ENCODE measurements at places on chromosomes 7 and 10.

- peaks cover 51% of the 10 kb centered on the region for H3K4me1 ChIP-seq
- peak overlapping the region; percentile 92 for H3K27ac ChIP-seq
- DNase-seq, result no peak
Observed at GRCh38 chr7:44103566-44103922, 601 bp upstream of the AEBP1 start.

GRCh38 chr7:101134399-101134980, 7.6 kb downstream of the SERPINE1 start:
- peaks cover 99% of the 10 kb centered on the region for H3K27me3 ChIP-seq
- peak overlapping the region; percentile 98 for H3K4me3 ChIP-seq
- peak; percentile 29 for DNase-seq
- peak overlapping the region; percentile 98 for H3K27ac ChIP-seq
- H3K36me3 ChIP-seq, result peaks cover 81% of the 10 kb centered on the region

DNA sequence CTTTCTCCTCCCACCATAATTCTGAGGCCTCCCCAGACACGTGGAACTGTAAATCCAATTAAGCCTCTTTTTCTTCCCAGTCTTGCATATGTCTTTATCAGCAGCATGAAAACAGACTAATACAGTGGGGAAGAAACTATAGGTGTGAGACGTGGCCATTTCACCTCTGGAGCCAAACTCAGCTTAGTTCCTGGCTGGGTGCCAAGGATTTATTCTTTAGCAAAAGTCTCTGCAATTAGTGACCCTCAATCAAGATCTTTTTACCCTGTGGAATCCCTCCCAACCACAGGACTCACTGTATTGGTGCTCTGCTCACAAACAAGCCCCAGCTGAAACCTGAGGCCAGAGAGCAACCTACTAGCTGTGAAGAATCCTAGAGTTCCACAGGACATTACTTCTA, 28.1 kb upstream of the SFTPD start:
- no peak for DNase-seq
- H3K27ac ChIP-seq, result no peak overlapping the region

GRCh38 chr10:85614981-85615380, 751.6 kb downstream of the GRID1 start:
- H3K36me3 ChIP-seq, result 0 out of 2 replicates have a peak, but pooled peaks cover 4% of the 10 kb centered on the region
- H3K27ac ChIP-seq, result no peak overlapping the region
- H3K4me3 ChIP-seq, result no peak overlapping the region
- DNase-seq, result no peak

GRCh38 chr10:70169649-70170364, 507 bp downstream of the SAR1A start:
- DNase-seq, result no peak
- no peaks in the 10 kb centered on the region for H3K27me3 ChIP-seq
- H3K36me3 ChIP-seq, result peaks cover 34% of the 10 kb centered on the region
- peak overlapping the region; percentile 97 for H3K27ac ChIP-seq
- H3K4me3 ChIP-seq, result peak overlapping the region; percentile 98

GRCh38 chr7:55475855-55476803, 96.2 kb downstream of the VOPP1 start:
- H3K27ac ChIP-seq, result peak overlapping the region; percentile 25
- H3K27me3 ChIP-seq, result peaks cover 2% of the 10 kb centered on the region
- peaks cover 22% of the 10 kb centered on the region for H3K36me3 ChIP-seq
- H3K4me3 ChIP-seq, result peak overlapping the region; percentile 4
- H3K4me1 ChIP-seq, result peaks cover 66% of the 10 kb centered on the region
- no peak for DNase-seq

GRCh38 chr7:99791667-99792369, 7.8 kb upstream of the CYP3A4 start:
- H3K4me1 ChIP-seq, result peaks cover 37% of the 10 kb centered on the region
- DNase-seq, result no peak
- peaks cover 12% of the 10 kb centered on the region for H3K27me3 ChIP-seq
- no peaks in the 10 kb centered on the region for H3K36me3 ChIP-seq

DNA sequence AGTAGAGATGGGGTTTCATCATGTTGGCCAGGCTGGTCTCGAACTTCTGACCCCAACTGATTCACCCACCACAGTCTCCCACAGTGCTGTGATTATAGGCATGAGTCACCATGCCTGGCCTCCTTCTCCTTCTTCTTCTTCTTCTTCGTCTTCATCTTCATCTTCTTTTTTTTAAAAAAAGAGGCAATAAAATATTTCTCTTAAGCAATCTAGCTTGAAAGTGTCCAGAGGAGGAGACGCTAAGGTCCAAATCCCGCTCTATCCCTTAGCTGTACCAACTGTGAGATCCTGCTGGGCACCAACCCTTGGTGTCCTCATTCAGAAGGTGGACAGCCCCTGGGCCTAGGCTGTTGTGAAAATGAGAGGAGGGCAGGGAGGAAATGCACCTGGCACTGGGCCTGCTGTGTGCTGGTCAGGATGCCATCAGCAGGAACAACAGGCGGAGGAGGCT, 13.9 kb upstream of the PSAP start:
- H3K4me3 ChIP-seq, result no peak overlapping the region
- peak; percentile 52 for DNase-seq
- no peak overlapping the region for H3K27ac ChIP-seq
- peaks cover 39% of the 10 kb centered on the region for H3K4me1 ChIP-seq
- peaks cover 3% of the 10 kb centered on the region for H3K27me3 ChIP-seq

- H3K27me3 ChIP-seq, result no peaks in the 10 kb centered on the region
- H3K4me3 ChIP-seq, result no peak overlapping the region
- no peak for DNase-seq
- H3K27ac ChIP-seq, result no peak overlapping the region
- H3K36me3 ChIP-seq, result no peaks in the 10 kb centered on the region
- H3K4me1 ChIP-seq, result no peaks in the 10 kb centered on the region
Observed at GRCh38 chr7:104048055-104048454, 58.6 kb upstream of the RELN start.

- H3K27me3 ChIP-seq, result no peaks in the 10 kb centered on the region
- no peak overlapping the region for H3K4me3 ChIP-seq
- no peak for DNase-seq
- H3K4me1 ChIP-seq, result no peaks in the 10 kb centered on the region
Observed at GRCh38 chr7:139292821-139293220, 48.3 kb upstream of the FMC1 start.

DNA sequence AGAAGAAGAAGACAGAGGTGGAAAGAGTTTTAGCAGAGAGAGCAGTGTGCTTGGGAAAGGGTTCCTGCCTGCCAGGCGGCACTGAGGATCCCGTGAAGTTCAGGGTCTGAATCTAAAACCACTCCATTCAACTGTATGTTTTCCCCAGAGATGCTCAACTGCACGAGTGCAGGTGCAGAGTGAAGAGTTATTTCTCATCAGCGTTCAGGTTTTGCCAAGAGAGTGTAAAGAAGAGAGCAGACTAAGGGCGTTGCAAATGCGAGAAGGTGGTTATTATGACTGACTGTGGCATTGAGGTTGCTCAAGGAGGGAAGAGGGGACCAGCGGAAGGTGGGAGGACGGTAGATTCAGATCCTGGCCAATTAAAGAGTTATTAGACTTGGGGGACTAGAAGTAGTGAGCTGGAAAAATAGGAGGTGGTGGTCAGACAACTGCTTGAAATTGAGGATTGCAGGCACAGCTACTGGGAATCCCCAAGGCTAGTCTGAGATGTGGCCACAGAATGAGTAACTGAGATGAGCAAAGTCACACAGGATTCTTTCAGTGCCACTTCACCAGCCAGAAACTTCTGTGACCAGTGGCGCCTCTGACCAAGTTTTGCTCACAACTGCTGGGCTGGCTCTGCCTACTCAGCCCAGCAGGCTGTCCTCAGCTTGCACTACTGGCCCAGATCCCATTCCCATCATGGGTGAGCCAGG, 29.1 kb downstream of the STRA8 start:
- no peak for DNase-seq
- H3K27me3 ChIP-seq, result peaks cover 8% of the 10 kb centered on the region
- H3K4me3 ChIP-seq, result no peak overlapping the region
- H3K27ac ChIP-seq, result no peak overlapping the region
- peaks cover 14% of the 10 kb centered on the region for H3K4me1 ChIP-seq

- H3K36me3 ChIP-seq, result no peaks in the 10 kb centered on the region
- H3K27ac ChIP-seq, result no peak overlapping the region
- DNase-seq, result no peak
Observed at GRCh38 chr10:78695846-78696245, 372.9 kb upstream of the ZMIZ1 start.

- no peaks in the 10 kb centered on the region for H3K27me3 ChIP-seq
- H3K36me3 ChIP-seq, result 0 out of 2 replicates have a peak, but pooled peaks cover 3% of the 10 kb centered on the region
- DNase-seq, result no peak
- peaks cover 8% of the 10 kb centered on the region for H3K4me1 ChIP-seq
- H3K4me3 ChIP-seq, result no peak overlapping the region
Observed at GRCh38 chr10:10803278-10803677, 214.4 kb upstream of the CELF2 start.
